ENCODE measurements at places on chromosomes 1 and 21.

- no peak for DNase-seq
Observed at GRCh38 chr1:101957771-101958170, 39.0 kb downstream of the OLFM3 start.

DNA sequence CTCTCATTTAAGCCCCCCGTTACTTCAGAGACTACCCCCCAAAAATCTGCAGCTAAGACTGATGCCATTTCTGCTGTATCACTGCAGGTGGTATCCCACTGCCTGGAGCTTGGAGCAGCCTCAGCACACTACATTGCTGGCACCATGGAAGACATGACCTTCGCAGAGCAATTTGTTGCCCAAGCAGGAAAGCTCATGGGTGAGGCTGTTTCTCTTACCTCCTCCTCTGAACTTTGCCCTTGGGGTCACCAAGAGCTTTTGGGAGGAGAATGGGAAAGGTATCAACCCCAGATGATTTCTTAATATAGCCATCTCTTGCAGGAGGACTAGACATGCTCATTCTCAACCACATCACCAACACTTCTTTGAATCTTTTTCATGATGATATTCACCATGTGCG is 2.0 kb downstream of the HSD11B1 start:
- DNase-seq = no peak

- no peak for DNase-seq
Observed at GRCh38 chr1:100699744-100700143, 19.8 kb upstream of the VCAM1 start.

GRCh38 chr1:8134546-8135235 is 108.6 kb upstream of the ERRFI1 start:
- DNase-seq = no peak

All from T1000 (cell line).